MCF 10A (cell line): ENCODE measurements at places on chromosomes 16 and 17.

DNA sequence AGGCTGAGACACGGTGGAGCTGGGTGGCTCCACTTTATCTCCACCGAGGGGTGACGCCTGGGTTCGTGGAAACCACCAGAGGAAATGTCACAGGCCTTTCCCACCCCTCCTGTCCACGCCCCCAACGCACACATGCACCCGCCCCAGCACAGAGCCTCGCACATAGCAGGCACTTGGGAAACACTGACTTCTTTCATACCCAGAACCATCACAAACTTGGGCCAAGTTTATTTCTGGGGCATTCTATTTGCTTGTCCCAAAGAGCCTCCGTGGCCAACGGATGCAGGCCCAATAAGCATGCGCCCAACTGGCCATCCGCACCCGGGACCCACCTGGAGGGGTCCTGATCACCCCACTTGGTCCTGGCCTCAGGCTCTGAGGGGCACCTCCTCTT lies 3.3 kb downstream of the BCAR1 start:
- peaks cover 12% of the 10 kb centered on the region for H3K36me3 ChIP-seq
- no peak for DNase-seq
- H3K27ac ChIP-seq, result peak overlapping the region; percentile 96

- H3K36me3 ChIP-seq, result peaks cover 60% of the 10 kb centered on the region
- H3K4me3 ChIP-seq, result no peak overlapping the region
- H3K27me3 ChIP-seq, result no peaks in the 10 kb centered on the region
- H3K4me1 ChIP-seq, result no peaks in the 10 kb centered on the region
- DNase-seq, result no peak
Observed at GRCh38 chr16:8645141-8645521, 23.6 kb downstream of the METTL22 start.

DNA sequence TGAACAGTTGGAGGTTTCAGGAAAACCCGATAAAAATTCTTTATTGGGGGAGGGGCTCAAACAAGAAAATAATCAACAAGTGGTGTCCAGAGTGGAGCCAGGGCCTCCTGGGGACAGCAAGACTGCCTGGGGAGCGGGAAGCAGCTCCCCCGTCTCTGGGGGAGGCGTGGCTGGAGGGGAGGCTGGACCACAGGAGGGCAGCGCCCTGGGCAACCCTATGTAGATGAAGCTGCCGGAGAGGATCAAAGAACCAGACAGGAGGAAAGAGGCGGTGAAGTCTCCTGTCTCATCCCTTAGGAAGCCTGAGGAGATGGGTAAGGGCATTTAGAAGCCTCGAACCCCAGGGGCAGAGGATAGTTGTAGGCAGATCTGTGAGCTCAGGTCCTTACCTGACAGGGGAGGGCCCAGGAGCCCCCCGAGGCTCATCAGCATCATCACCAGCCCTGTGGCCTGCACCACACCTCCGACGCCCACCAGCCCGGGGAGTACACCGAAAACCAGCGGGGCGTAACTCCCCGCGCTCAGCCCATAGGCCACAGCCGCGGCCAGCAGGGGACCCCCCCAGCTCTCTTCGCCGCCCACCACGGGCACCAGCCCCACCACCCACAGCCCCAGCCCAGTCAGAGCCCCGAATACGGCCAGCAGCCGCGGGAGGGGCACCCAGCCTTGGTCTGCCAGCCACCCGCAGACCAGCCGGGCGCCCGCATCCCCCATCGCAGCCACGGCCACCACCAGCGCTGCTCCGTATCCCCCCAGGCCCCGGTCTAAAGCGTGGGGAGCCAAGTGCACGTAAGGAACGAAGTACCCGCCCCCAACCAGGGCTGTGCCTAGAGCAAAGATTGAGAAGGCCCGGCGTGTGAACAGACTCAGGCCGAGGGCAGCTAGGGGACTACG lies 2.0 kb downstream of the SLC16A11 start:
- no peak overlapping the region for H3K27ac ChIP-seq
- peaks cover 7% of the 10 kb centered on the region for H3K36me3 ChIP-seq
- no peaks in the 10 kb centered on the region for H3K27me3 ChIP-seq
- H3K4me1 ChIP-seq, result peaks cover 12% of the 10 kb centered on the region

DNA sequence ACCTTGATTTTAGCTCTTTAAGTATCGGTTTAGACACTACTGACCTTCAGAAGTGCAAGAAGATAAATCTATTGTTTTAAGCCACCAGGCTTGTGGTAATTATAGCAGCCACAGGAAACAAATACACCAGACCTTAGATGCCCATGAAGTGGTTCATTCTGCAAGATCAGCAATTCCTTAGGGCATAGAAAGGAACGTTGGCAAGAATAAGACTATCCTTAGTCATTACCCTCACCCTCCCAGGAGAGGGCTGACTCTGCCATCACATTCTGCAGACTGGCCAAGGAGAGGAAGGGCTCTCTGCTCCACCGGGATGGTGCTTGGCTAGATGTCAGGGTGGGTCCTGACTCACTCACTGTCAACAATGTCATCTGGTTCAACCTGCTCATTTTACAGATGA lies 14.1 kb upstream of the NDEL1 start:
- H3K27ac ChIP-seq, result no peak overlapping the region
- H3K4me1 ChIP-seq, result no peaks in the 10 kb centered on the region
- H3K36me3 ChIP-seq, result no peaks in the 10 kb centered on the region
- H3K4me3 ChIP-seq, result no peak overlapping the region
- peak; percentile 65 for DNase-seq
- peaks cover 14% of the 10 kb centered on the region for H3K27me3 ChIP-seq

GRCh38 chr17:61444831-61445230 lies 7.4 kb upstream of the TBX4 start:
- H3K4me3 ChIP-seq, result no peak overlapping the region
- DNase-seq, result no peak
- H3K36me3 ChIP-seq, result no peaks in the 10 kb centered on the region
- H3K27me3 ChIP-seq, result no peaks in the 10 kb centered on the region
- H3K27ac ChIP-seq, result no peak overlapping the region

GRCh38 chr17:41486809-41487530 lies 2.7 kb downstream of the KRT36 start:
- H3K4me1 ChIP-seq, result no peaks in the 10 kb centered on the region
- DNase-seq, result no peak

DNA sequence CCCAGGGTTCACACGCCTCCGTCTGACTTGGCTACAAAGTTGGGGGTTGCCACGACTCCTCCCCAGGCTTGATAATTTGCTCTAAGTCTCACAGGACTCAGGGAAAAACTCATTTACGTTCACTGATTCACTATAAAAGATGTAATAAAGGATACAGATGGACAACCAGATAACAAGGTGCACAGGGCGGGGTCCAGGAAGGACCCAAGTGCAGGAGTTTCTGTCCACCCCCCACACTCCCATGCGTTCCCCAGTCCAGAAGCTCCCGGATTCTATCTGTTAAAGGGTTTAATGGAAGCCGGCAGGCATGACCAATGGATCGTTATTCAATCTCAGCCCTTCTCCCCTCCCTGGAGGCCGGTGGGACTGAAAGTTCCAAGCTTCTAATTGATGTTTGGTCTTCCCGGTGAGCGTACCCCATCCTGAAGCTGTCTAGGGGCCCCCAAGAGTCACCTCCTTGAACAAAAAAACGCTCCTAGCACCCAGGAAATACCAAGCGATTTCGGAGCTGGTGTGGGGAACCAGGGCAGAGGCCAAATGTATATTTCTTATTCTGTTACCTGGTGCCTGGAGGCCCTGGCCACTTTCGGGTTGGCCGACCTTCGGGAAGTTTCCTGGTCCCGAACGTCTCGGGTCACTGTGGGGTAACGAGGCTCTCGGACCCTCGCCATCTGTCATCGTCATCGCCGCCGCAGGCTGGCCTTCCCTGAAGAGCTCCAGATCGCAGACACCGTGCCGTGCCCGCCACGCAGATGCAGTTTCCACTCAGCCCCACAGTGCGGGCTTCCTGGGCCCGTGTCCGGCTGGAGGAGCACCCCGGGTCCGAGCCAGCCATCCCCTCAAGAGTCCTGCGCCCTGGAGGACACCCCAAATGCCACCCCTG lies 13.5 kb upstream of the METRNL start:
- no peaks in the 10 kb centered on the region for H3K27me3 ChIP-seq
- no peak overlapping the region for H3K27ac ChIP-seq
- H3K4me1 ChIP-seq, result peaks cover 5% of the 10 kb centered on the region
- no peak for DNase-seq

GRCh38 chr16:64654178-64654577 lies 467.7 kb downstream of the CDH11 start:
- peak; percentile 9 for DNase-seq
- no peaks in the 10 kb centered on the region for H3K4me1 ChIP-seq
- H3K27me3 ChIP-seq, result no peaks in the 10 kb centered on the region

- DNase-seq, result no peak
- no peak overlapping the region for H3K27ac ChIP-seq
- no peak overlapping the region for H3K4me3 ChIP-seq
- H3K4me1 ChIP-seq, result no peaks in the 10 kb centered on the region
Observed at GRCh38 chr16:17330044-17330443, 140.7 kb downstream of the XYLT1 start.
